Left lung (tissue), 14 donors: ENCODE measurements at places on chromosomes 3 and 15.

DNA sequence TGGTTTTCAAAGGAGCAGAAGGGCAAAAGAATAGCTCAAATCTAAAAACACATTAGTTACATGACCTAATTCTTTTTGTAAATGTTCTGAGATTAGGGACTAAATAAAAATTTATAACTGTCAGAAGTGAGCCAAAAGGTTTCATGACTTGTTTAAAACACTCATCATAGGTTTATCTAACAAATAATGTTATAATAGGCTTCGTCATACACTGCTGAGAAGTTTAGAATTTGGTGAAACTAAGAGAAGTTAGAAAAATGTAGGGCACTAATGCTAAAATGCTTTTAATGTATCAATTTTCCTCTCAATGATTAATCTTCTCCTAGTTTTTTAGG is 468.8 kb upstream of the CDIN1 start:
- no peak for DNase-seq
- no peak overlapping the region for H3K4me3 ChIP-seq
- no peaks in the 10 kb centered on the region for H3K36me3 ChIP-seq
- H3K27ac ChIP-seq: no peak overlapping the region
- no peaks in the 10 kb centered on the region for H3K27me3 ChIP-seq
- no peaks in the 10 kb centered on the region for H3K4me1 ChIP-seq

DNA sequence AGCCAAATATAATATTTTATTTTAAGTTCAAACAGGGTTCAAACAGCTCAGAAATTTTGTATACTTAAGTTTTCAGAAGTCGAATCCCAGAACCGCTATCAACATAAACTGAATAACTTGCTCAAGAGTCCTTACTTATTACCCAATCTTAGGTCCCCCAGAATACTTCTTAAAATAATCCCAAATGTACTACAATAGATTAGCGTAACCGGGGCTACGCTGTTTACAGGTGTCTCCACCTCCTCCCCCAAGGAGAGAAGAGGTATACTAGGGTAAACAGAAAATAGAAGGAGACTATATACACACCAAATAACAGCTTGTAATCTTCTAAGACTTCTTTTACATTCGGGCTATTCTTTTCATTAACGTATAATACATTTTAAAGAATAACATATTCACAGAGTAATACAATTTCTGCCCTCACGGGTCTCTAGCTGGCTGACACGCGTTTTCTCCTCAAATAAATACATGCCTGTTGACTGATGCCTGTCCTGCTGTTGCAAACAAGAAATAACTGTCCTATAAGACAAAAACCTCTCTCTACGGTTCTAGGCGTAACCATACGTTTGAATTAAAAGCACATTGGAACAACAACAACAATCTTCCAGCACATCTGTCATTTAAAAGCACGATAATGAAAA is 1.3 kb downstream of the DENND4A start:
- no peak for DNase-seq
- peaks cover 49% of the 10 kb centered on the region for H3K4me1 ChIP-seq
- H3K27ac ChIP-seq: peak overlapping the region; percentile 98
- H3K27me3 ChIP-seq: no peaks in the 10 kb centered on the region
- H3K36me3 ChIP-seq: no peaks in the 10 kb centered on the region

- H3K36me3 ChIP-seq: peaks cover 64% of the 10 kb centered on the region
- no peak overlapping the region for H3K4me3 ChIP-seq
- H3K27ac ChIP-seq: no peak overlapping the region
- no peak for DNase-seq
- no peaks in the 10 kb centered on the region for H3K27me3 ChIP-seq
These were observed 4.6 kb downstream of the RBSN start for GRCh38 chr3:15094187-15094875.

DNA sequence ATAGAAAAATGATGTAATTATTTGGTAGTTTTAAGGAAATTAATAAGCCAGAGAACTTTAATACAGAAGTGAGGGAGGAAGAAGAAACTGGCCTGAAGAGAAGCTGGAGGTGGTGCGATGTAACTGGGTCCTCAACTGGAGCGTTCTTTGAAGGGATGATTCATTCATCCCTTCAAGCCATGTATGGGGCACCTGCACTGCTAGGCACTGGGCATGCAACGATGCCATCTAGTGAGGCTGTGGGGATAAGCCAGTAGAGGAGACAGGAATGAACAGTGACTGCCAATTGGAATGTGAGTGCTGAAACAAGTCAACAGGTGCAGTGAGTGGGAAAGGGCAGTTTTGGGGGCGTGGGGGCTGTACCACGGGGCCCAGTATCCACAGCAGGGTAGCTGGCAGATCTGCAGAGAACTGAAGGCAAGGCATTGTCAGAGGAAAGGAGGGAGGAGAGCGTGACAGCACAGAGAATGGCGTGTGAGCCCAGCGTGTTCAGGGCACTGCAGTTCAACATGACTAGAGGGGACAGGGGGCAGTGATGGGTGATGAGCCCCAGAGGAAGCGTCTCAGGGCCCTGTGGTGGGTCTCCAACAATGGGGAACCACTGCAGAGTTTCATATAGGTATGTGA is 3.8 kb upstream of the KIF23 start:
- no peak overlapping the region for H3K4me3 ChIP-seq
- H3K27me3 ChIP-seq: no peaks in the 10 kb centered on the region
- peaks cover 15% of the 10 kb centered on the region for H3K4me1 ChIP-seq
- no peak for DNase-seq
- no peak overlapping the region for H3K27ac ChIP-seq

- H3K36me3 ChIP-seq: no peaks in the 10 kb centered on the region
- H3K4me3 ChIP-seq: no peak overlapping the region
- no peaks in the 10 kb centered on the region for H3K27me3 ChIP-seq
- DNase-seq: no peak
These were observed 459.6 kb downstream of the NLGN1 start for GRCh38 chr3:173857154-173857553.

DNA sequence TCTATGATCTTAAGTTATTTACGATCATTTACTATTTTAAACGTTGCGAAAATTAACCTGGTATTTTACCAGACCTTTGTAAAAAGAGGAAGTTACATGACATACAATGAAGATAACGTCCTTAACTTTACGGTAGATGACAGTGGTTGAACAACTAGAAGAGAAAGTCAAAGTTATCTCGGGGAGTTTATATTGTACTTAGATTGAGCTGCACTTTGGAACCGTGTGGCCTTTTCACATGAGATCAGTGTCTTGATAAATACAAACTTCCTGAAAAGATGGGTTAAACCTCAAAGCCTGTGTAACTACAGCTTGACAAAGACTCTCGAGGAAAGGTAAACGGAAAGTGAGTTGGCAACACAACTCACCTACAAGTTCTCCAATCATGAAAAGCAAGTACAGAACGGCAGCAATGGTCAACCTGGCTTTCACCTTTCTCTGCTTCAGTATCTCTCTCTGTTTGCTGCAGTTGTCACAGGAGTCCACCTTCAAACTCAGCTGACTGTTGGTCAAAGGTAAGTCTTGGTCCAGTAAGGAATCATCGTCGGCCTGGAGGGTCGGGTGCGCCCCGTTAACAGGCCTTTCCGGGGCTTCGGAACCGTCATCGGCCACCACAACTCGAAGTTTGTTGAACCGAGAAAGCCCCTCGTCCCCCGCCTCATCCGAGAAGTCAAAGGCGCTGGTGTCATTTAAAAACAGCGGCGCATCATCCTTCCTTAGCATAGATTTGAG is 793 bp downstream of the SLC30A4 start:
- H3K27ac ChIP-seq: peak overlapping the region; percentile 69
- H3K36me3 ChIP-seq: no peaks in the 10 kb centered on the region
- peaks cover 34% of the 10 kb centered on the region for H3K4me1 ChIP-seq
- H3K4me3 ChIP-seq: peak overlapping the region; percentile 69

- H3K36me3 ChIP-seq: no peaks in the 10 kb centered on the region
- no peak overlapping the region for H3K4me3 ChIP-seq
These were observed 258.3 kb downstream of the IL5RA start for GRCh38 chr3:2851835-2852234.
